Kasumi-1 (cell line): ENCODE measurements at places on chromosomes 5 and 9.
A peak's percentile ranks its signal among the peaks of the same experiment; 100 is the strongest.

GRCh38 chr9:118331622-118332045, 627.4 kb downstream of the TLR4 start:
- no peak for DNase-seq

DNA sequence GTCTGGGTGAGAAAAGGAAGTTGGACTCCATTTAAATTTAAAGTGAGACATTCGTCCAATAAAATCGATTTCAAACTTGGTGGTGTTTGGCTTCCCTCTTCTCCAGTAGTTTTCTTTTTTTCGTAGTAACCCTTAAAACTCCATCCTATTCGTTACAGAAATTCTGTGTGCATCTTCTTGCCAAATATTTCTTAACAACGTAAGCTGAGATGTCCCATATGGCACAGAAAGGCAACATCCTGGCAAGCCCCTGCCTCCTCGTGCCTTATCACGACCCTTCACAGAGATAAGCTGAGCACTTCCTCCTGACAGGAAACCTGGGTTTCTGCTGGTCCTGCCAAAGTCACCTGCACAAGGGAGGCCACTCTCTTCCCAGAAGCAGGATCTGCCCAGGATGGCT, 11.8 kb upstream of the ADAMTS2 start:
- DNase-seq: no peak

GRCh38 chr5:81971712-81972491, at the start of gene ATG10:
Gene ATG10, plus strand, starts transcription at chr5:81972023. Its CDS starts 15,548 bp downstream, at chr5:81987571.
- DNase-seq: peak; percentile 77

DNA sequence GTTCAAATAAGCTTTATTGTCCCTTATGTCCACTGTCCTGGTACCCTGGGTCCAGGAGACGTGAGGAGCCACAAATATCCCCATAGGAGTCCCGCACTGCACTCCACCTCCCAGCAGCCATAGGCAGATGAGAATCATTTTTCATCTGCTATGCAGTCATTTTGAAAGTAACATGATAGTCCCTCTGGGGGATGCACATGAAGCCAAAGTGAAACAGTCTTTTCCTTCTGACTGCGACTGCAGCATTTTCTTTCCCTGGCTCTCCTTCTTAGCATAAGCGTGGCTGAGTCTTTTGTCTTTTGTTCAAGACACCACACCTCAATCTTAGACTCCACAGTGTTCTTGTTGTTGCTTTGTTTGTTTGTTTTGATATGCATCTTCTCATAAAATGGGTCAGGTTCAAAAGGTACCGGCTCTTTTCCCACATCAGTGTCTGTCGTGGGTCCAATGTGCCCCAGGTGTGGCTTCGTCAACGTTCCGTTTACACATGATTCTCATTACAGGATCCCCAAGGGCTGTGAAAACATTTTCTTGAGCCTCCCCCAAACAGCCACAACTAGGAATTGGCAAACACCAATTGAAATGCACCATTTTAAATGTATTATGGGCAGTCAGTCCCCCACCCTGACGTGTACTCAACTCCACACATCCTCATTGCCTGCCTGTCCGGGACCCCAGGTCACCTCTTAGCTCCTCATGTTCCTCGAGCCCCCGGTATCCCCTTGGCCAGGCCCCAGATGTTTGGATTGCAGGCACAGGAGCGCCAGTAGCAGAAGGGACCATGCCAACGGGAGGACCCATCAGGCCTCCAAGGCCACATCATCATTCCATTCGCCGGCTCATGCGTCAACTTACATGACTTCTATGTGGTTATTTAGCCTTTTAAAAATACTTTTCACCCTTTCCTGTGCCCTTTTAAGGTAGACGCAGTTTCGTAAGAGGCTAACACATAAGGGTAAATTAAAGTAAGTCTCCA, 237.8 kb upstream of the DAPK1 start:
- no peak for DNase-seq

GRCh38 chr5:82347201-82347865, 69.2 kb upstream of the RPS23 start:
- no peak for DNase-seq

GRCh38 chr9:71781391-71781790, 13.1 kb upstream of the CEMIP2 start:
- no peak for DNase-seq

DNA sequence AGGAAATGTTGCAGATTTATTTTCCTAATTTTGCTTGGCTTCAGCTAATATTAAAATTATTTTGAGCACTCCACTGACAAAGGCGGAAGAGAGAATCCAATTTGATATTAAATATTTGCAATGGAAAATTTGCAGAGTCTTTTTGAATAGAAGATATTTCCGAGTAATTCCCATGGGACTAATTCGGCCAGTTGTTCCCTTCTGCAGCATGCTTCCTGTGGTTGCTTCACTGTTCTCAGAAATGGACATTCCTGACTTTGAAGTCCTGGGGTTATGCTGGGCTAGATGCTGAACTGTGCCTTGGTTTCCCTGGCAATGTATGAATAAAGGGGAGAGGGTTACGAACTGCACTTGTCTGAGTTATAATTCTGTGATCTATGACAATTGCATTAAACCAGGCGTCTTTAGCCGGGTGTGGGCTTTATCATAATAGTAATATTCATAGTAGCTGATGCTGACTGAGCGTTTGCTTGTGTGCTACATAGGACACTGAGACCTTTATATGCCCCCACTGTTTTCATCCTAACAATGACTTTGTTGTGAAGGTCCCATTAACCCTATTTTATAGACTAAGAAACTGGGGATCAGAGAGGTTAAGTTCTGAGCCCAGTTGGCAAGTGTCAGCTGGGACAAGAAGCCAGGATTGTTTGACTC, 114.5 kb upstream of the SPRY4 start:
- DNase-seq: no peak

DNA sequence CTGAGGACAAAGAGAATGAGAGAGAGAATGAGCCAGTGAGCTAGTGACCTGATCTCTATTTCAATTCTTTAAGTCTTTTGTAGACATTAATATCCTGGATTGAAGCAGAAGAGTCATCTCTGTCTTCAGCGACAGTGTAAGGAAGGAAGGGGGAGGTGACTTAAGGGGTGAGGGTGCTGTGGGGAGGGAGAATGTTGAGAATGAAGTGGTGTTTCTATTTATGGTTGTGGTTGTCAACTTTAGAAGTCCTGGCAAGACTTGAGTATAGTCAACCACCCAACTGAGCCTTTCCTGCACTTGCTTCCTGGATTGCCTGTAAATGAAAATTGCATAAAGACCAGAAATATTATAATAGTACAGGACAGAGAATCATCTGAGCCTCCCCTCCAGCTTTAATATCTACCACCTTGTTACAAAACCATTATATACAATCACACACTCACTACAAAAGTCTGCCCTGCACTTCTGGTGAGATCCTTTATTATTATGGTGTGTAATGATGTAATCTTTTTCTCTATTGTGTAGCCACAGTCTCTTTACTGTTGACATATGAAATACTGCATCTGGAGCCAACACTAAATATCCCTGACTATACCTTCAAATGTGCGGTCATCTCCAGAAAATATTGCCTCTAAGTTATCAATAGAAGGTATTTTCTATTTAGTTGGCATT, 91.7 kb downstream of the NTRK2 start:
- peak; percentile 88 for DNase-seq

- DNase-seq: no peak
Measured at GRCh38 chr5:121867403-121867802, 15.7 kb downstream of the FTMT start.

GRCh38 chr5:68288707-68289134, 73.2 kb downstream of the PIK3R1 start:
- no peak for DNase-seq

GRCh38 chr5:143014017-143014651, 244.0 kb downstream of the ARHGAP26 start:
- peak; percentile 42 for DNase-seq

GRCh38 chr9:8259028-8259427, 459.4 kb upstream of the DMAC1 start:
- DNase-seq: no peak

- no peak for DNase-seq
Measured at GRCh38 chr9:76374783-76375559, 19.3 kb downstream of the RFK start.

GRCh38 chr5:41115281-41115680, 44.1 kb upstream of the MROH2B start:
- no peak for DNase-seq

GRCh38 chr5:136907371-136907770, 542.0 kb upstream of the TRPC7 start:
- no peak for DNase-seq

- DNase-seq: no peak
Measured at GRCh38 chr5:168568738-168569137, 10.4 kb downstream of the PANK3 start.

- DNase-seq: peak; percentile 71
Measured at GRCh38 chr5:134004626-134005416, at the start of gene VDAC1. Gene VDAC1, minus strand, starts transcription at chr5:134004975. Its CDS starts 11,963 bp downstream, at chr5:133993012.

DNA sequence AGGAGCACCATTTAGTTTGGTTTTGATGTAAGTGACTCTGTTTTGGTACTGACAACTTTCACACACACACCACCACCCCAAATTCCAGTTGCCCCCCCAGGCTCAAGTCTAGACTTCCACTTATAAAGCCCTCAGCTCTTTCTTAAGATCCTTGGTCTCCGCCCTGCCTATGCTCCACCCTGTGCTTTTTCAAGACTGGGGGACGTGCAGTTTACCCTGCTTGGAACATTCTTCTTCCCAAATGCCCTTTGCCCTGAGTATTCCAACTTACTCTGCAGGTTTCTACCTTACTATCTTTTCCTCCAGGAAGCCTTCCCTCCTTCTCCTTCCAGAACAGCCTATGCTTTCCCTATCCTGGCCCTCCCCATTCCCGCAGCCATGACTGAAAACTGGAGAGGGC, 1.5 kb upstream of the TRIM14 start:
- no peak for DNase-seq

- DNase-seq: peak; percentile 78
Measured at GRCh38 chr5:167816354-167816753, 475.1 kb upstream of the WWC1 start.

DNA sequence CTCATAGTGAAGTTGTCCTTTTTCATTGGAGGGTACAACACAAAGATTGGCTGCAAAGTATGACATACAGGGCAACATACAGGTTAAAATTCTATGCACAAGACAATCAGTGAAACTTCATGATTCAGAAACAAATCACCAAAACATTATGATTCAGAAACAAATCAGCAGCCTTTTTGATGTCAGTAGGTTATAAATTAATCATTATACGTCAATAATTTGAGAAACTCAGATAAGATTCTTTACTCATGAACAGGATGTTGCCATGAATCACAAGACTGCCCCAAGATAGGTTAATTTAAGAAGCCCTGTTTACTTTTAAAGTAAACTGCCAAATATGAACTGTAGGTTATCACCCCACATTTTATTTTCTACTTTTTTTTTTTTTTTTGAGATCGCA, 62.2 kb upstream of the IL33 start:
- no peak for DNase-seq

- DNase-seq: no peak
Measured at GRCh38 chr9:130327070-130327780, 61.7 kb downstream of the HMCN2 start.

DNA sequence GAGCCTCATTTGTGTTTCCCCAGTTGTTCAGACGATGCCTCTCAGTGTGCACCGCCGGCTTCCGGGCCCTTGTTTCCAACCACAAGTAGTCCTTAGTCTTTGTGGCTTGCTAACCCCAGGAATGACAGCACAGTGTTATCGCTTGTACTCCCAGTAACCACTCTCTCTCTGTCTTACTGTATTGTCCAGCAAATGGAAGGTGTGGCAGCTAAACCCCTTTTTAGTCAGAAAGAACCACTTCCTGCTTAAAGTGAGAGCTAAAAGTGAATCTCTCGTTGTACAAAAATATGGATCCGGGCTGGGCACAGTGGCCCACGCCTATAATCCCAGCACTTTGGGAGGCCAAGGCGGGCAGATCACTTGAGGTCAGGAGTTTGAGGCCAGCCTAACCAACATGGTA, 61.3 kb downstream of the ENC1 start:
- DNase-seq: peak; percentile 69

DNA sequence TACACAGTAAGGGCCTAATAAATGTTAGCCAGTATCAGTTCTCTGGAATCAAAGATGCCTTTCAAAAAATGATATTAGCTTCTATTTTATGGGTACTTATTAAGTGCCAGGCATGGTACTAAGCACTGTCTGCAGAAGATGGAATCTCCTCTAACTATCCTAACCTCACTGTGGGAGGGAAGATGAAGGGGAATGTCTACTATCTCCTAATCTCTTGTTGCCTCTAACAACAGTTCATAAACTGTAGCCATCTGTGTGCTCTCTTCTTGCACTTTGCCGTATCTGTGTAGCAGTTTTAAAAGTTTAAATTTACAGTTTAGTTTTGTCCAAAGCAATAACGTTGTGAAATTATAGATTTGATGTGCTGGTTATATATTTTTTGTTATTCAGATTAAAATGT, 99.6 kb upstream of the CCDC112 start:
- no peak for DNase-seq

- DNase-seq: peak; percentile 77
Measured at GRCh38 chr5:138369261-138369660, 16.8 kb downstream of the KDM3B start.

DNA sequence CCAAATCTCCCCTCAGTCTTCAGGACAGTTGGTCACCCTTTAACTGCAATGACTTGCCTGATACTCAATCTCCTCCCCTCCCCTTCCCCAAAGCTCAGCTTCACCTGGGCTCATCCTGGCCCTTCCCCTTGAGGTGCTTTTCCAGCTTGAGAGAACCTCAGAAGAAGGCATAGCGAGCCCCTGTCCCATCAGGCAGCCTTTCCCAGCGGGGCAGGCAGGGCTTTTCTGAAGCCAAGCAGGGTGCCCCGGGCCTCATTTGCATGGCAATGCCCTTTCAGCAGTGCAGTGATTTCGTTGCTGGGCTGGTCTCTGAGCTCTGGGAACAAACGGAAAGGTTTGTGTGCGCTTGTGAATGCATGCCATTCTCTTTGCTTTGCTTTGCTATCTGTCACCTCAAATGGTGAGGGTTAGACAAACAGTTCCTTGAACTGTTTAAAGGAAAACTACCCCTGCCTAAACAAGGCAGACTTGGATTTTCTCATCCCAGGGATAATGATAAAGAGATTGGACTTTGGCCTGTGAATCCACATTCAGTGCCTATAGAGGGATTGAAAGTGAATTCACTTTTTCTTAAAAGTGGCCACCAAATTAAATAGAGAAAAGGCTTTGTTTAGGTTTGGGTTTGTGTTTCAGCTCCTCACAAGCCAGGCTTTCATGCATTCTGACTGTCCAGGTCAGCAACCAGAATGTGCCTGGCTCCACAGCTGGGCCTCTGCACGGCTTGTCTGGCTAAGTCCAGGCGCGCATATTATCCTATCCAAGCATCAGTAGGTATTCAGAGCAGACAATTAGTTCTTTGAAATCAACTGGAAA, 165.3 kb downstream of the ZNF608 start:
- no peak for DNase-seq

DNA sequence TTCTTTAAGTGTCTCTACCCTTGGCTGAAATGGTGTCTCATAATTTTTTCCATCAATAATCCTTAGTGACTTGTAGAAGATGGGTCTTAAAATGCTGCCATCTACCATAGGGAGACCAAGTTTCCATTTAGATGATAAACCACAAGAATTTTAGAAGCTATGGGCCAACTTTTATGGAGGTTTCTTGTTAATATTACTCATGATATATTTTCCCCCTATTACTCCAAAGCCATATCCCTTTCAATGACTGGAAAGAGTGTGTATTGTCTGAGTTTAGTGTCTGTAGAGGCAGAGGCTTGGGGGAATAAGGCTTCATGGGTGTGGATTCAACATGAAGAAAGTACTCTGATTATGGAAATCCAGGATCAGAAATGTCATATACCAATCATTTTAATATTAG, 507.3 kb upstream of the TNC start:
- DNase-seq: no peak
